Pancreas (tissue), 10 donors: ENCODE measurements at places on chromosomes 7 and 10. TPM values are rescaled to one million over a fixed set of nuclear protein-coding genes. Genes with fewer than 3 reads are reported as not detected.

ADK gene
- 6.5 TPM for polyA plus RNA-seq

SCART1 gene
- polyA plus RNA-seq, result 3.9 TPM

CLEC2L gene
- polyA plus RNA-seq, result not detected

CPXM2 gene
- 1.2 TPM for polyA plus RNA-seq

CCDC7 gene
- 1.8 TPM for polyA plus RNA-seq

UROS gene
- 34.4 TPM for polyA plus RNA-seq

UCN3 gene
- 45.7 TPM for polyA plus RNA-seq

LHFPL3 gene
- not detected for polyA plus RNA-seq

WIPF3 gene
- polyA plus RNA-seq, result 1.6 TPM

ZNHIT1 gene
- 92.3 TPM for polyA plus RNA-seq

TBXAS1 gene
- 2.3 TPM for polyA plus RNA-seq

GPR37 gene
- polyA plus RNA-seq, result 2.3 TPM

TEX36 gene
- polyA plus RNA-seq, result not detected

XRCC2 gene
- polyA plus RNA-seq, result 0.19 TPM

TBX20 gene
- polyA plus RNA-seq, result not detected

BICC1 gene
- 21.9 TPM for polyA plus RNA-seq

CD36 gene
- 25.0 TPM for polyA plus RNA-seq
